ENCODE measurements at places on chromosomes 4 and X.

GRCh38 chr4:138329506-138330070, 87.4 kb upstream of the SLC7A11 start:
- no peak for DNase-seq

DNA sequence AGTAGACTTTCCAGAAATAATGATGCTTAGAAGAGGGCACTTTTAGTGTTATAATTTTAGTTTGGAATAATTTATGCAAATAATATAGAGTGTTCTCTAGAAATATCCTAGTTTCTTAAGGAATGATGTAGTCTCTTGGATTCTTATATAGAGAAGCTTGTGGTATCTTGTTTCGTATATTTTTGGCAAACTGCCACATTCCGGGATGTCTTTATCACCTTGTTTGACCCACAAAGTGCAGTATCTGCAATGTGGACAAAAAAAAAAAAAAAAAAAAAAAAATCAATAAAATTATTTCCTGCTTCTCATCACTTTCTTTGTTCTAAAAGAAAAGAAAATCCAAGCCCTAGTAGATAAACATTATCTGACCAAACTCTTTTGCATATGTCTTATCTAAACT, 1577.7 kb upstream of the TENM3 start:
- DNase-seq = no peak

GRCh38 chr4:183636923-183637322, 22.1 kb downstream of the RWDD4 start:
- DNase-seq = no peak

GRCh38 chr4:97670703-97671269, 472.5 kb downstream of the STPG2 start:
- DNase-seq = no peak

DNA sequence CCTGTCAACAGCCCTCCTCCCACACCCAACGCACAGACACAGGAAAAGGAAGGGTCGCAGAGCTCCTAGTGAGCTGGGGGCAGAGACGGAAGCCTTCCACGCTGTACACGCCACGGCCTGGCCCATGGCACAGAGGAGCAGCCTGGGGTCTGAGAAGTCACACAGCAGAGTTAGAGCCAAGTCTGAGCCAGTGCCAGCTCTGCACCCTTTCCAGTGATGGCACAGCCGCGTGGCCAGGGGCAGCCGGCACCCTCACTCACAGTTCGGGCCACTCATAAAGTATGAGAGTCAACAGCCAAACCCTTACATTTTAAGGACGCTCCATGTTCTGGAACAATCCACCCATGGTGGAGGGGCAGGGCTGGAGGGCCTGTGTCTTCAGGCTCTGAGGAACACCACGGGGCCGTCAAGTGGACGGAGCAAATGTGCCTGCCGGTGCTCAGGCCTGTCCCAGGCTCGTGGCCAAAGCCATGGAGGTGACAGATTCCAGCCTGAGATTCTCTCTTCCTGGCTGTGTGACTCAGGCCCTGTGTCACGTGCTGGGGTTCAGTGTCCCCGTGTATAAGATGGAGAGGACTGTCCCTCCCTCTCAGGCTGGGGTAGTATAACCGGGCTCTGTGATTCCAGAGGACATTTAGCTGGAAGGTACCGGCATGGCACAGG, 91.2 kb downstream of the ABLIM2 start:
- DNase-seq = no peak

GRCh38 chr4:150094676-150095075, 16.4 kb downstream of the DCLK2 start:
- no peak for DNase-seq

- DNase-seq = no peak
These were observed 11.8 kb downstream of the FGFR3 start for GRCh38 chr4:1804638-1805492.

- no peak for DNase-seq
These were observed 37.1 kb downstream of the BRCC3 start for GRCh38 chrX:155108427-155108826.

DNA sequence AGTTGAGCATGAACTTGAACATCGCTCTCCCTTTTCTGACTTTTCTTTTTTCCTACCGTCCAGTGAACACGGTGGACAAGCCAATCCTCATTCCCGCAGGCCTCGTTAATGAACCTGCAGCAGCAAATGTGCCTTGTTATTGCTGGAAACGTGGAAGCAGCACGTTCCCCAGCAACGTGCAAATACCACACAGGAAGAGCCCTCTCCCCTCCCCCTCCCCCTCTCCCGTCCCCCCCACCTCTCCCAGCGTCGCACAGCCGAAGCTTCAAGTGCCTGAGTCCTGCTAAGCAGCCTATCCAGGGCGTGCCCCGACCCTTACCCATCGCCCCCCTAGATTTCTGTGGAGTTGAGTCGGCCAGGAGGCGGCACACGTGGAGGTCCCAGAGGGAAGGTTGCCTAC, 219.9 kb downstream of the BCOR start:
- DNase-seq = no peak

DNA sequence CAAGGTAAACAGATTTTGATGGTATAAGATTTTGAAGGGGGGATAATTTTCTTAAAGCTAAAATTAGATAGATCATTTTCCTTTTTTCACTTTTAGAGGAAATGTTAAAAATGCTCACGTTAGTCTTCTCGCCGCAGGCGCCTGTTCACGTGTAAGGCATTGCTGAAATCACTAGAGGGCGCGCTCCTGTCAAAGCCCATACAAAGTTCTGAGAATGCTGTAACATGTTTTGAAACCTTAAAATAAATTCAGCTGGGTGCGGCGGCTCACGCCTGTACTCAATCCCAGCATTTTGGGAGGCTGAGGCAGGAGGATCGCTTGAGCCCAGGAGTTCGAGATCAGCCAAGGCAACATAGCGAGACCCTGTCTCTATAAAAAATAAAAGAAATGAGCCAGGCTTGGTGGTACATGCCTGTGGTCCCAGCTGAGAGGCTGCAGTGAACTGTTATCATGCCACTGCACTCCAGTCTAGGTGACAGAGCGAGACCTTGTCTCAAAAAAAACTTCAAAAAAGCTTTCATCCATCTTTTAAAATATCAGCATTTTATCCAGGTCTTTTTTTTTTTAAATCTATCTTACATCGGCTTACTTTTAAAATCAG, 138.0 kb downstream of the RBMX2 start:
- DNase-seq = peak; percentile 57

DNA sequence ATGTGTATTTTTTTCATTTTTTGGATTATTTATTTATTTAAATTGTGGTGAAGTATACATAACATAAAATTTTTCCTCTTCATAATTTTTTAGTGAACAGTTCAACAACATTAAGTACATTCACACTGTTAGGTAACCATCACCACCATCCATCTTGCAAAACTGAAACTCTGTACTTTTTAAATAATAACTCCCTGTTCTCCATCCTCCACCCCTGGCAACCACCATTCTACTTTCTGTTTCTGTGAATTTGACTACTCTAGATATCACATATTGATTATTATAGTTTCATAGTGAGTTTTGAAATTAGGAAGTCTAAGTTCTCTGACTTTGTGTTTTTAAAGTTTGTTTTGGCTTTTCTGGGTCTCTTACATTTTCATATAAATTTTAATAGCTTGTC, 89.3 kb upstream of the STX18 start:
- no peak for DNase-seq

- DNase-seq = no peak
These were observed 252.4 kb downstream of the CFAP299 start for GRCh38 chr4:80587871-80588385.

Data from fibroblast of pulmonary artery (primary cell).